ENCODE measurements at places on chromosomes 2 and 18. TPM values are rescaled to one million over a fixed set of nuclear protein-coding genes. Genes with fewer than 3 reads are reported as not detected.

The AP1S3 gene
- total RNA-seq = 0.71 TPM

The DNPEP gene
- total RNA-seq = 99.9 TPM

The MC5R gene
- total RNA-seq = not detected

- DNase-seq = no peak
These were observed 39.1 kb downstream of the TMEM163 start for GRCh38 chr2:134679745-134680144.

GRCh38 chr18:29104227-29104626 lies 927.3 kb upstream of the CDH2 start:
- DNase-seq = no peak

DNA sequence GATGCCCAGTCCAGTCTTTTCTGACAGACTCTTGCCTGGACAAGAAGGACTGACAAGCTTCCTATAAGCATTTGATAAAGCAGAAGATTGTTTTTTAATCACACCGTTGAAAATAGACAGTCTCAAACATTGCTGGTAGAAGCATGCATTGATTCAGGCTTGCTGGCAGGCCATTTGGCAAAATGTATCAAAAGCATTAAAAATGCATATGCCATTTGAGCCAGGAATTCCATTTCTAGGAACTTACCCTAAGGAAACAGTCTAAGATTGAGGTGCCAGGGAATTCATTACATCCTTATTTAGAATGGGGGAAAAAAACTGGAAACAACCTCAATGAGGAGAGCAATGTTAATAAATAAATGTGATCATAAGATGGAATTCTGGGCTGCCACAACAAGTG lies 20.7 kb downstream of the LGALSL start:
- no peak for DNase-seq

DNA sequence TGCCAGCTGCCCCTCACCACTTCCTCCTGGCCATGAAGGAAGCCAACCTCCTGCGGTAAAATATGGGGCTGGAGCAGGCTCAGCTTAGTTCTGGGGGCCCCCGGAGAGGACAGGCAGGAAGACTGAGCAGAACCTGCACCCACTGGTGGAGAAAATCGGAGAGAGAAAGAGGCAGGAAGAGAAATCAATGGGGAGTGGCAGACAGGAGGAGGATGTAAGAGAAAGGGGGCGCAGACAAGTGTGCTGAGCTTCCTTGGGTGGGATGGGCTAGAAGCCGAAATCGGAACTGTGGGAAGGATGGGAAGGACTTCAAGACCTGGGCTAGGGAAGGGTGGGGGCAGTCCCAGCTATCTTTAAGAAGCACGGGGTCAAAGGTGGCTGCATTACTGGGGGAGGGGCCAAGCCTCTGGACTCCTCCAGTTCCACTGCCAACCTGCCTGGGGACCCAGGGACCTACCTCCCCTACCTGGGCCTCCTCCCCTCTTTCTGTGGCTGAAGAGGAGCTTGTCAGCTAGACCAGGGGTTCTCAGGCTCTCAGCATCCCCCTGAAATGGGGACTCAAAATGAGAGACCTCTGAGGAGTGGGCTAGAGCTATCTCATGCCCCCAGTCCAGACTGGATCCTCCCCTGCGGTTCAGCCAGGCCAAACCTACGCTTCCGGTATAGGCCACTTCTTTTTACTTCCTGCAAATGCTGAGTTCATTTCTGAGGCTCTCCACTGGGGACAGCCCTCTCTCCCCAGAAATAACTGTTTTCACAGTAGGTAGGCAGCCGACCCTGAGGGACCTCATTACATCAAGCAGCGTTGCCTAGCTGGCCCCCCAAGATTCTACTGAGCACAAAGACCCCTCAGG lies 33.6 kb upstream of the B3GNT7 start:
- DNase-seq = peak; percentile 25

DNA sequence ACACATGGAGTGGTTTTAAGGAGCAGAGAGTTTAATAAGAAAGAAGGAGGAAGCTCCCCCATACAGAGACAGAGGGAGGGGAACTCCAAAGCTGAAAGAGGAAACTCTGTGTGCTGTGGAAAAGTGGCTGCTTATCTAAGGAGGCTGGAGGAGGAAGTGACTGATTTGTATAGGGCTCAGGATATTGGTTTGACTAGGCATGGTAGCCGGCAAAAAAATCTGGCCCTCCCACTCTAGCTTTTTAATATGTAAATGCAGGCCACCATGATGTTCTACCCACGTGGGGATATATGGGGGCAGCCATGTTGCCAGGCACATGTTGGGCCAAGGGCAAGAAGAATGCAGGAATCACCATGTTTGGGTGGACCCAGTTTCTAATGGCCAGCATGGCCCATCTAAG lies 64.3 kb downstream of the HNMT start:
- peak; percentile 39 for DNase-seq

DNA sequence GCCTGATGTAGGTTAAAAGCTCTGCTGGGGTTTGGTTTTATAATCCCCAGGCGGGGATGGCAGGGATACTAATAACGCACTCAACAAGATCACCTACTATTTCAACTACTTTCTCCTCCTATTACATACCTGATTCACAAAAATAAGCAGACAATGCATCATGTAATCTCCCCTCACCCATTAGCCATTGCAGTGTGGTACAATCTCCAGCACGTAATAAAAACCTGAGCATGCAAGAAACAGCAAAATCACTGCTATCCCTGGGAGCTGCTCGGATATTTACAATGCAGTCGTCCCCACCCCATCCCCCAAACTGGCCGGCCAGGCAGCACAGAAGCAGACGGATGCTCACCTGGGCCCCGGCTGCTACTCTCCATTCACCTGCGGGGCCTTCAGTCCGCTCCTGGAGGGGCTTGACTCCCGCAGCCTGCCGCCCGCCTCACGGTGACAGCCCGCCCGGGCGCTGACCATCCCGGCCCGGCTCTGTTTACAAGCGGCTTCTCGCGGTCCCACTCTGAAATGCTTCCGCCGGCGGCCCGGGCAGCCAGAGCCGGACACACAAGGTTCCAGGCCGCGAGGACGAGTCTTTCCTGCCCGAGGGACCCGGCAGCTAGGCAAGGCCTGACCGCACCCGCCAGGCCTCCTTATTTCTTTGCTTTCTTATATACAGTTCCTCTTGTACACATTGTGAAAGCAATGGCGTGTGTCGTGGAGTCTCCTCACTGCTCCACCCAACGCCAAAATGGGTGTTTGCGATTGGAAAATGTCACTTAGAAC lies at the start of gene PLEKHM3:
Gene PLEKHM3 (minus strand): TSS at position 491 of the 777 bp plus-strand sequence. CDS start 23,888 bp downstream, outside the sequence.
- DNase-seq = peak; percentile 77
